ENCODE measurements at places on chromosomes 2 and 18.
A peak's percentile ranks its signal among the peaks of the same experiment; 100 is the strongest.

DNA sequence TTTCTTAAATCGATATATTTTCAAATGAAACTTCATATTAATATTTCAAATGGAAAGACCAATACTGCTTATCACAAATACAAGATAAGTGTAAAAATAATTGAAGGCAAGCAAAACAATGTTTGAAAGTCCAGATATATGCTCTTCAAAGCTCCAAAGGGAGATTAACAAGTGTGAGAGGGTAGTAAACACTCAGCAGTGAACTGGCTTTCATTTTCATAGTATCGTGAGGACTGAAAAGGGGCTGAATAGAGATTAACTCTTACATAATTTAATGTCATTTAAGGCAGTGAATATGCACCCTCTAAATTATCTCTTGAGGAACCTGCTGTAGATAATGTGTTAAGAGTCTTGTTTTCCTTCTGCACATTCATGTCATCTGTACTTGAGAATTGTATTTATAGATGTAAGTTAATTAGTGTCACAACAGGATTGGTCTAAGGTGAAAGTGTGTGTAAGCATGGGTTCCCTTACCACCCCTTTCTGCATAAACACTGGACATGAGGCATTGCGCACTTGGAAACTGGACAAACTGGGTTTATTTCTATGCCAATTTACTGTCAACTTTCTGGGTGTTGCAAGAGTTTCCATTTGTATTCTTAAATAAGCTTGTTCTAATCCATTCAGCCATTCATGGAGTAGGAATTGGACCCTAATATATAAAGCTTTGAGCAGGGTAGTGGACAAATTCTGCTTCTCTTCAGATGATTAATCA, 76.7 kb upstream of the SESTD1 start:
- peak; percentile 79 for DNase-seq

DNA sequence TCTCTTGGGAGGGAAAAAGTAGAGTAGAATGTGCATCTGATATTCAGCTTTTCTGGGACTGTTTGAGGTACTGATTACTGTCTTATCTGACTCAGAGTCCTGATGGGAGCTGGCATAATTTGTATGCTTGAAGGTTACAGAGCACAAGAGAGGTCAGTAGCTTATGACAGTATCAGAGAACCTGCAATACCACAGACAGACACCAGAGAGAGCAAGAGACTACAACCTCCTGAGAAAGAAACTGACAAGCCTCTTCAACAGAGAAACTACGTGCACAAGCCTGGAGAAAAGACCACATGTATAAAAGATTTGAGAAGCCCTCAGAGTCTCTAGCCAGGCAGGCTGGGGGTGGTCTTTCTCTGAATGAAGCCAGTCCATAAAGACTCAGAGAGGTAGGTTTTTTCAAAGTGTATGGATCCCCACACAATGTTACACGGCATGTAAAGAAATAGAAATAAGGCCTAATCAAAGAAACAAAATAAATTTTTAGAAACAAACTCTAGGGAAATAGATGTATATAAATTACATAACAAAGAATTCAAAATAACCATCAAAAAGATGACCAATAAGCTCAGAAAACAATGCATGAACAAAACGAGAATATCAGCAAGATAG, 568.3 kb downstream of the LRRTM4 start:
- DNase-seq: peak; percentile 82

- DNase-seq: no peak
Observed at GRCh38 chr2:232543491-232543890, 4.0 kb downstream of the CHRNG start.

GRCh38 chr2:816278-816677, 134.4 kb upstream of the SNTG2 start:
- DNase-seq: no peak

- no peak for DNase-seq
Observed at GRCh38 chr2:217981084-217981730, 21.6 kb downstream of the TNS1 start.

GRCh38 chr2:102971701-102972100, 209.9 kb downstream of the TMEM182 start:
- no peak for DNase-seq

- no peak for DNase-seq
Observed at GRCh38 chr2:170371231-170371998, 193.5 kb downstream of the MYO3B start.

DNA sequence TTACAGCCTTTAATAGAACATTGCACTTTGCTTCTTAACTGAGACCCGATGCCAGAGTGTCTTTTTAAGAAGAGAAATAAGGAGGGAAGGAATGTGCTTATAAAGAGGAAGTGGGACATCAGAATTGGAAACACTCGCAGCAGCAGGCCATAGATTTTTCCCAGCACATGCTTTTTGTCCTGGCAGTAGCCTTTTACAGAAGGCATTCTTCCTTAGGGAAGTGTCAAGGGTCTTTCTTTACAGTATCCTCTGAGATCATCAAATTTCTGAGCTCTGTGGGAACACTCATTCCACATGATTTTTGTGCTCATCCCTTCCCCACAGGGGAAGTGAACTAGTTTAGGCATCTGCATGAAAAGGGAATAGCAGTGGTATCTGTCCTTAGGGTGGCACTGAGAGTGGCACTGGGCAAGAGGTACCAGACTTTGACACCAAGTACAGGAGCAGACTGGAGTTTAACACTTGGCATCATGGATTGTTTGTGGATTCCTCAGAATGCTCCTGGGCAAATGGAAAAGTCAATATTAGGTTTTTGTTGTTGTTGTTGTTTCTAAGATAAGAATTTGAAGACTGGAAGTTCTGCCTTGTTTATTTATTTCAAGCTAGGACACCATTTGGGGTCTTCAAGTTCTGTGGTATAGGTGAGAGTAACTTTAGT, 4.1 kb downstream of the MYO1B start:
- no peak for DNase-seq

GRCh38 chr2:196331143-196331542, 159.8 kb upstream of the STK17B start:
- DNase-seq: peak; percentile 22

DNA sequence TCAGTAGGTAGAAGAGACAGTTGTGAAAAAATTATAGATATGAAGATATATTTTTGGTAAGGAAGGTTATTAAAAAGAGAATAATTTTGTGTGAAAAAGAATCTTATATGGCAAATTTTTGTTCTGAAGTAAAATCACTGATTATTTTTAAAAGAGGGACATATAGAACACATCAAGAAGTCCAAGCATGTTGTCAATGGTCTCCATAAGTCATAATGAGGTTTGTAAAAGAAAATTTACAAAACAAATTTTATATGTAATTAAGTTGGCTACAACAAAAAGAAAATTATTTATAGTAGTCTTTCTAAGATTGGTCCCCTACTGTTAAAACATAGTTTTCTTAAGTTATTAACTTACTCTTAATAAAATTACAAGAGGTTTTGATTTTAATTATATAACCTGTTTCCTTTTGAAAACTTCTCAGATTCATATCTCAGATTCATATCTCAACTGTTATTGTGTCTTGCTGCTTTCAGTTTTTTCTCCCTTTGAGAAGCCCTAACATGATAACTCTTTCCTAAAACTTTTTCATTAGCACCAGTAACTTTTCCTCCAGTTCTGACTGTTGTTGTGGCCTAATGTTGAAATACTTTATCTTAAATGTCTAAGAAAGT, 81.2 kb downstream of the SH3YL1 start:
- no peak for DNase-seq

DNA sequence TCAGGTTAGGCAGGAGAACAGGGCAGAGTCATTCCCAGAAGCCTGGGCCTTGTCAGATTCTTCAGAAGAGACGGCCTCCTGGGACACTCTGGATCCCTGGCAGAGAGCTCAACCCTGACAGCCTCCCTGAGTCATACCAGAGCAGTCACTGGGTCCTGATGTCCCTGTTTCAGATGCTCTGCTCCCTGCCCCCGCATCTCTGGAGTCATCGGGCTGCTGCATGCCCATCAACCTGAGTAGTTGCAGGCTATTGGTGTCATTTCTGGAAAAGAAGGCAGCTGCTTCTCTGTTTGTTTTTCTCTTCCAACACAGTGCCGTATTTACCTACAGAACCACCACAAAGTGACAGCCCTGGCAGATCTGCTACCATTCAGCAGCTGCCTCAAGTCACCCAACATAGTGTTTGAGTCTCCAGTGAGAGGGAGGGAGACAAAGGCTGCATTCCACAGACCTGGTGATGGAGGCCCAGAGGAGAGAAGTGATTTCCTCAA, 145.1 kb downstream of the B3GNT2 start:
- DNase-seq: peak; percentile 90

GRCh38 chr2:99812426-99812825, 322.6 kb upstream of the REV1 start:
- DNase-seq: no peak

DNA sequence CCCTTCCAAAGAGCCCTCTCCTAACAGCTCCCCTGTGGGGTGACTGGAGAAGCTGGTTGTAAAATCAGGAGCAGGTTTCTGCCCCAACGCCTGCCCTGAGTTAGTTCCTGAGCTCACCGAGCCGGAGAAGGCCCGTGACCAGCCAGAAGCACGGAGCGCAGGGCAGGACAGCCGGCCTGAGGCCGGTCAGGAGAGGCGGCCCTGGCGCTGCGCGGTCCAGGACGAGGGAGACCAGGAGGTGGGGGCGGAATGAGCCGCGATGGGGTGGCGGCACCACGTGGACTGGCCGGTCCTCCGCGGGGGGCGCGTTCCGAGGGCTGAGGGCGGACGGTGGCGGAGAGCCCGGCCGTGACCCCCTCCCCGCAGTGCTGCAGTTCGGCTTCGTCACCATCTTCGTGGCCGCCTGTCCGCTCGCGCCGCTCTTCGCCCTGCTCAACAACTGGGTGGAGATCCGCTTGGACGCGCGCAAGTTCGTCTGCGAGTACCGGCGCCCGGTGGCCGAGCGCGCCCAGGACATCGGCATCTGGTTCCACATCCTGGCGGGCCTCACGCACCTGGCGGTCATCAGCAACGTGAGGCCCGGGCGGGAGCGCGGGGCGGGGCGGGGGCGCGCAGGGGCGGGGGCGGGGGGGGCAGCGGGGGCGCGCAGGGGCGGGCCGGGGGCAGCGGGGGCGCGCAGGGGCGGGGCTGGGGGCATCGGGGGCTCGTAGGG, 29.0 kb downstream of the ANO7 start:
- DNase-seq: peak; percentile 38

DNA sequence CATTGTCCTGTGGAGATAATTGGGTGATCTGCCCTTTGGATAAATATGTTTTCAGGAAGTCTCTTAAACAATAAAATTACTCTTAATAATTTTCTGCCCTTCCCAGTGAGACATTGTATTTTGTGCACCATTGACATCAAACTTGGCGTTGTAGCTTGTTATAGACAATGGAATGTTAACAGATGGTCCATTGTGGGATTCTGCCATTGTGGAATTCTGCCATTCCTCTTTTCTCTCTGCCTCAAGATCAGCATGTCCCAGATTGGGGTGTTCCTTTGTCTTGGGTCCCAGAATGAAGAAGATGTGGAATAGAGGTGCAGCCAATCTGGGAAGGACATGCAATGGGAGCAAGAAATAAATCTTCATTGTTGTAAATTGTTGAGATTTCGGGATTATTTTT, 15.1 kb upstream of the LDAH start:
- DNase-seq: no peak

DNA sequence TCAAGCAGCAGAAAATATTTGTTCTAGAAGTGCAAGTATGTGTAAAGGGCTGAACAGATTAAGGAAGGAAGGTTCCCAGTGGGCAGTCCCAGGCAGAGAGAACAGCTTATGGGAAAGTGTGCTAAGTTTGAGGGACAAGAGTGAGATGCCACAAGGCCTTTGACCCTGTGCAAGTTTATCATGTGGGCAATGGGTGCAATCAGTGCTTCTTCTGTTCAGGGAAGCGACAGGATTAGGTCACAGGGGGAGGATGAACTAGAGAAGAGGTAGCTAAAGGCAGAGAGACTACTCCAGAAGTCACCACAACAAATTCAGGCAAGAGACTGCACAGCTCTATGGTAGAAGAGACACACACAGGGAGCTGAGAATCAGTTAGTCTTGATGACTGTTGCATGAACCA, 44.3 kb downstream of the LPIN2 start:
- no peak for DNase-seq

DNA sequence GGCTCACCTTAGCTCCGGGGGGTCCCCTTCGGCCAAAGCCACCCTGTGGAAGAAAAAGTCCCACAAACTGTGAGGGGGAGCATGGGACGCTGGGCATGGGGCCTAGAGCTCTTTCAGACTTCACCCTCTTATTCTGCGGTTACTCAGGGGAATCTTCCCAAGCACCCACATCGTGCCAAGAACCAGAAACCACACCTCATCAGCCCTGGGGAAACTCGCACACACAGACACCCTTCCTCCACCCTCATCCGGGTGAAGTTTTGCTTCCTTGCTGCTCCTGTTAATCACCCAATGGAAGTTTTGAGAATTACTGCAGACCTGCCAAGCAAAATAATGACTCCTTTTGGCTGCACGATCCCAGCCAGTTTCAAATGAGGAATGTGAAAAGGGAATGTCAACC, 59.1 kb downstream of the COL6A3 start:
- no peak for DNase-seq

DNA sequence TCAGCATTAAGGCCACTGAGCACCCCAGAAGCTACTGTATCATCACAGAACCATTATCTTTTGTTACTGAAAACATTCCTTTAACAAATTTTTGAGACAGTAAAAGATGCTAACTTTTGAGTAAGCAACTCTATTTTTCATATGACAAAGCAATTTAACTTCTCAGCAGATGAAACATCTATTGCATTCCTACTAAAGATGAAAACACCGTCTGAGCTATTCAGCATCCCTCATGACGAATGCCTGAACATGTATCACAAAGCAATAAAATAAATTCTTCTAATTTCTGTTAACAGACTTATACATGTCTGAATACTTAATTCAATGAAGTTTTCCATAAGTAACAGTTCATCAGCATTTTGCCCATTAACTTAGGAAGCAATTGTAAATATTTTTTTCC, 23.9 kb downstream of the CHN1 start:
- no peak for DNase-seq

- DNase-seq: peak; percentile 31
Observed at GRCh38 chr2:212173756-212174510, 364.7 kb downstream of the ERBB4 start.

- no peak for DNase-seq
Observed at GRCh38 chr18:79982736-79983135, 5.6 kb downstream of the TXNL4A start.

- no peak for DNase-seq
Observed at GRCh38 chr2:1591978-1592907, 152.1 kb downstream of the PXDN start.

DNA sequence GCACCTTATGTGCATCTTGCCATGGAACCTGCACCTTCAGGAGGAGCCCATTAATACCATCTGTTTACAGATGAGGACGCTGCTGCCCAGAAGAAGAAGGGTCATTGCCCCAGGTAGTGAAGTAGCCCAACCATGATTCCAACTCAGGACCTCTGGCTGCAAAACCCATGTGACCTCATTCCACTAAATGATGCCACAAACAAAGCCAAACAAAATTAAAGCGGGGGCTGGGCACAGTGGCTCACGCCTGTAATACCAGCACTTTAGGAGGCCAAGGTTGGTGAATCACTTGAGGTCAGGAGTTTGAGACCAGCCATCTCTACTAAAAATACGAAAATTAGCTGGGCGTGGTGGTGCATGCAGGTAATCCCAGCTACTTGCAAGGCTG, 202.1 kb downstream of the EIPR1 start:
- no peak for DNase-seq

DNA sequence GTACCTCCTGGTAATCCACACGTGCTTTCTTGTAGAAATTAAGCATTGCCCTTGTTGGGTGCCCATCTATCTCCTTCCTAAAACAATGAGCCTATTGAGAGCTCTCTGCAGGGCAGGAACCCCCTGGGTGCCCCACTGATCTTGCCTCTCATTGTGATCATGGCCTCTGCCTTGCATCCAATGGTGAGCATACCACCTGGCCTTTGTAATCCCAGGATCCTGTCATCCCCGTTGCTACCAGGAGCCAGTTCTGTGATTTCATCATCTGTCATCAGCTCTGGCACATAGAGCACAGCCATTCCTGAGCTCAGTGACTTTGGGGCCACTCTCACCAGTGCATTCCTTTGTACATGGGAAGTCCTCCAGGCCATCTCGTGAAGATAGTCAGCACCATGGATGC, 381.0 kb upstream of the ID2 start:
- DNase-seq: no peak

Data from NCI-H510A treated with DMSO at 0.1 percent for 48 hours (cell line).